IMR-90 (cell line): ENCODE measurements at places on chromosomes 7 and 10. TPM values are rescaled to one million over a fixed set of nuclear protein-coding genes. Genes with fewer than 3 reads are reported as not detected.

DNA sequence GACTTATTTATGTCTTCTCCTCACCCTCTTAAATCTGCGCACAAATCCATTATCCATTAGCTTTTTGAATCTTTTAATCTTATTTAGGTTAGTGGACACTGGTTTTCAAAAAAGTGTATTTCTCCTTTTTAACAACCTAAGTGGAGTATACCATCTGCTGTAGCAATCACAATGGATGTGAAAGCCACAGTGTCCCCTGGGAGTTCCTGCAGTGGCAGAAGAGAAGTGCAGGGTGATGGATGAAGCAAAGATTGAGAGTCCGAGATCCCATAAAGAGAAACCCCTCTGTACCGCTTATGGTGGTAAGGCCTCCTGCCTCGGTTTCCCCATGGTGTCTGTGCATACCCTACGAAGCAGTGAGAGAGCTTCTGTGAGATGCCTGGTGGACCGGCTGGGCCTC, 236.4 kb downstream of the COBL start:
- DNase-seq: no peak

The PRKAR2B gene
- 2.5 and 3.1 TPM in 2 replicates for polyA plus RNA-seq

DNA sequence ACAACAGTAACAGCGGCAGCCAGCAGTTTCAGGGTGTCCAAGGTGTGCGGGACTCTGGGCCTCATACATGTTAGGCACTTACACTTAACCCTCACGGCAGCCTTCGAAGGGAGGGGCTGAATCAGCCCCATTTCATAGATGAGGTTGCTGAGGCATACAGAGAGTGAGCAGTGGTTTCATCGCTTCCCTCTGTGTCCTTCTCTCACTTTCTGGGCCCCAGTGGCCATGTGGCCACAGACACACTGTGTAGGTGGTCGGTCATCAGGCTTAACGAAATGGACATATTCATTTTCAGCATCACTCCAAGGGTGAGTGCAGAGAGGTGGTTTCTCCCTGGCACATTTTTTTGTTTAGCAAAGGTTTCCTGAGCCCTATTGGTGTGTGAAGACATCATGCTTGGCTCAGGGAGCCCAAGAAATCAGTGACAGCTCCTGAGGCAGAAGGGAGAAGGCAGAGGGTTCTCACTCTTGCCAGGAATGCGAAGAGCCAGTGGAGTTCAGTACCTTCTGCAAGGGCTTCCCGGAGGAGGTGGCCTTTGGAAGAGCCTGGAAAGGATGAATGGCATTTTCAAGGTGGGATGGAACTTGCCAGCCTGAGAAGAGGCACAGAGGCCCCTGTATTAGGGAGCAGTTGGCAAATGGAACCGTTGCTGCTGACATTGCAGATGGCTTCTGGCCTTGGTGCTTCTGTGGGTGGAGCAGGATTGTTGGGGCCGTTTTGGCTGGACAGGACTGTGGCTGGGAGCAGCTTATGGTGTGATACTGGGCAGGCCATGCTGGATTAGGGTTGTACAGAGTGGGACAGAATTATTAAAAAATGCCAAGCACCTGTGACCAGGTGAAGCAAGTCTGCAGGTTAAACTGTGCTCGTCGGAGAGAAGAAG, 61.7 kb upstream of the PPIF start:
- no peak for DNase-seq

The ZNF789 gene
- 7.4 and 8.9 TPM in 2 replicates for polyA plus RNA-seq

DNA sequence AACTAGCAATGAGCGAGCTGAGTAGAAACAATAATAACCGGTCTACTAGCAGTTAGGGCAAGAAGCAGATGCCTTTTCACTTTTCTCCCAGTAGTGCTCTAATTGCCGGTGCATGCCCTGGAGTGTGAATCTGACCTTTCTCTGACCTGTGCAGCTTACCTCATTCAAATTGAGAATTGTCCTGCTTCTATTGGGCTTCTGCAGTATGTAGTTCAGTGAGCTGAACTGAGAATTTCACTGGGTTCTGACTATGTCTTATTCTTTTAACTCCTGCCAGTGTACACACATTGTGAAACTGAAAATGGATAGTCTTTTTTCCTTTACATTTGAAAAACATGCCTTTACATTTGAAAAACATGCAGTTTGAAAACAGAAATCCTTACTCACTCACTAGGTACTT, 157.9 kb upstream of the GRM3 start:
- DNase-seq: no peak

- DNase-seq: peak; percentile 99
Observed at GRCh38 chr7:93011351-93012294, 106.2 kb downstream of the SAMD9 start.

The CYP26A1 gene
- 0.15 TPM in 1 of 2 replicates, not detected in the other for polyA plus RNA-seq

DNA sequence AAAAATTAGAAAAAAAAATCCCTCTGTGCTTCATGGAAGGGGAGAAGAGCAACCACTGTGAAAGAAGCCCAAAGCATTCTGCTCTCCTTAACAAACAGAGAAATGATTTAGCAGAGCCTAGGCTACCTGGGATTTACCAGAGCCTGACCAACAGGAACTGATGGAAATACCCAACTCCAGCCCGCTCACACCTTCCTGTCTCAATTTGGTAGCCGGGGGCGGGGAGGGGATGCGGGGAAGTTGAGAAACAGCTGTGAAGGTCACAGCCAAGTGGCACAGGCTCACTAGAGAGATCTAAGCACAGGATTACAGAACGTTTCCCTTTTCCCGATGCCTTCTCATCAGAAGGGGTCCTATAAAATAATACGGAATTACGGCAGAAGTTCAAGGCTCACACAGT, 17.6 kb downstream of the RSU1 start:
- DNase-seq: no peak

GRCh38 chr10:124265776-124266467, 152.8 kb downstream of the OAT start:
- no peak for DNase-seq

The RTKN2 gene
- 0.63 and 0.75 TPM in 2 replicates for polyA plus RNA-seq

The NACAD gene
- polyA plus RNA-seq: 2.2 and 2.3 TPM in 2 replicates

DNA sequence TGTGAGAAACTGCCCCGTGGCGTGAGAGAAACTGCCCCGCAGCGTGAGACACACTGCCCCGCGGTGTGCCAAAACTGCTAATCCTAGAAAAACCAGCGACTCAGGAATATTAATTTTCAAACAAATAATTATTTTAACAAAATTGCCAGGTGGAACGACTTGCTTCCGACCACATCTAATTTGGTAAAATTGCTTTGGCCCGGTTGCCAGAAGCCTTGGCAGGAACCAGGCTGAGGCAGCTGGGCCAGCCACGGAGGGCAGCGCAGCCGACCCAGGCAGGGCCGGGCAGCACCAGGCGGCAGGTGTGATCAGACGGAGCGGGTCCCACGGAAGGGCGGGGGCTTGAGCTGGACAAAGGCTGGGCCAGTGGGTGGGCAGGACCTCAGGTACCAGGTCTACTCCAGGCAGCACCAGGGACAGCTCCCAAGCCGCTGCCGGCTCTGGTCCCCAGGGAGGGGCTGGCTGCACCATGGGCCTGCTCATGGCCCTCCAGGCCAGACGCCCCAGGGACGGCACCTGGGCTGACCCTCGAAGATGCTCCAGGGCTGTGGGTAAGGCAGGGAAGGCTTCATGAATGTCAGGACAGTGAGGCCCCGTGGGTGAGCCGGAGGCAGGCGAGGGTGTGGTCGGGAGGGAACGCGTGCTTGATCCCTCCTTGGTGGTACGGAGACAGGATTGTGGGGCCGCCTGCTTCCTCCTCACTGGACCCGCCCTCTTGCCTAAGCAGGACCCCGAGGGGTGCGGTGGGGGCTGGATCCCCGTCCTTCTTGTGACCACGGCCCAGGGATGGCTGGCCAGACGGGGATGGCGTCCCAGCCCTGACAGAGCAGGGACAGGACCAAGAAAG, 7.7 kb upstream of the ADGRA1 start:
- no peak for DNase-seq

DNA sequence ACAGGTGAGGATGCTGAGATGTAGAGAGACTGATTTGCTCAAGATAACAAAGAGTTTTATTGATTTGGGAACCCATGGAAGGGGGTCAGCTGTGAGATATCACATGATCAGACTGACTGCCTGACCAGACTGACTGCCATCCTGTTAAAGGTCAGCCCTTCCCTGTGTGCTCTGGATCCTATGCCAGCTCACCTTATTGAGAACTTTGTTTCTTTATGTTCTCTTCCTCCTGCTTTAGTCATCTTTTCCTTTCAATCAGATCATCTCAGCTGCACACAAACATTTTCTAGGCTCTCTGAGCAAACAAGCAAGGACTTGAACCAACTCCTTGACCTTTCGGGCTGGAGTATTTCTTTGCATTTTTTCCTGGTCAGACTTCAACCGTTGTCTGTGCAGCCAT, 50.0 kb upstream of the MTPN start:
- DNase-seq: no peak

DNA sequence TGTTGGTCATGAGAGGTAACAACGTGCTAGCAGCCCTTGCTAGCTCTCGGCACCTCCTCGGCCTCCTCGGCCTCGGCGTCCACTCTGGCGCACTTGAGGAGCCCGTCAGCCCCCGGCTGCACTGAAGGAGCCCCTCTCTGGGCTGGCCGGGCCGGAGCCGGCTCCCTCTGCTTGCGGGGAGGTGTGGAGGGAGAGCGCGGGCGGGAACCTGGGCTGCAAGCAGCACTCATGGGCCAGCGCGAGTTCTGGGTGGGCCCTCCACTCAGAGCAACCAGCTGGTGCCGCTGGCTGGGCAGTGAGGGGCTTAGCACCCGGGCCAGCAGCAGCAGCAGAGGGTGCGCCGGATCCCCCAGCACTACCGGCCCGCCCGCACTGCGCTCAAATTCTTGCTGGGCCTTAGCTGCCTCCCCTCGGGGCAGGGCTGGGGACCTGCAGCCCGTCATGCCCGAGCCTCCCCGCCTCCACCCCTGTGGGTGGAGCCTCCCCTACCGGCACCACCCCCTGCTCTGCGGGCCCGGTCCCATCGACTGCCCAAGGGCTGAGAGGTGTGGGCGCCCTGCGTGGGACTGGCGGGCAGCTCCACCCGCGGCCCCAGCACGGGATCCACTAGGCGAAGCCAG, 96.1 kb downstream of the PAXIP1 start:
- DNase-seq: no peak

The OR2A12 gene
- polyA plus RNA-seq: not detected in 2 replicates

- DNase-seq: peak; percentile 45
Observed at GRCh38 chr7:31443457-31443856, 70.4 kb upstream of the ITPRID1 start.

The NUPR2 gene
- not detected in 2 replicates for polyA plus RNA-seq

DNA sequence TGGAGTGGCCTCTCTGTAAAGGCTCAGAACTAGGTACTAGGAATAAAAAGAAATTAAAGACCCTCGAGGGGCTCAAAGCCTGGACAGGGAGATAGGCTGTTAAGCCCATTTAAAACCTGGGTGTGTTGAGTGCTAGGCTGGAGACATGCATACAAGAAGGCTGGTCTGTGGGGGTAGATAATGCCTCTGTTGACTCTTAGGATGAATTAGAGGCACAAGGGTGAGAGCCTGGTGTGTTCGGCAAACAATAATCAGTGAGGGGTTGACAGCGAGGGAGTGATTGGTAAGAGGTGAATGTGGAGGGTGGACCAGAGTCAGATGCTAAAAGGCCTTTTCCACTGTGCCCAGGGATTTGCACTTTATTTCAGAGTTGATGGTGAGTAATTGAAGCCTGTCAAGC, 12.7 kb downstream of the GSTO2 start:
- no peak for DNase-seq

- DNase-seq: no peak
Observed at GRCh38 chr7:99791667-99792369, 7.8 kb upstream of the CYP3A4 start.

The PRRT4 gene
- polyA plus RNA-seq: not detected in 2 replicates

- DNase-seq: peak; percentile 65
Observed at GRCh38 chr7:36015733-36016132, 137.3 kb upstream of the EEPD1 start.

DNA sequence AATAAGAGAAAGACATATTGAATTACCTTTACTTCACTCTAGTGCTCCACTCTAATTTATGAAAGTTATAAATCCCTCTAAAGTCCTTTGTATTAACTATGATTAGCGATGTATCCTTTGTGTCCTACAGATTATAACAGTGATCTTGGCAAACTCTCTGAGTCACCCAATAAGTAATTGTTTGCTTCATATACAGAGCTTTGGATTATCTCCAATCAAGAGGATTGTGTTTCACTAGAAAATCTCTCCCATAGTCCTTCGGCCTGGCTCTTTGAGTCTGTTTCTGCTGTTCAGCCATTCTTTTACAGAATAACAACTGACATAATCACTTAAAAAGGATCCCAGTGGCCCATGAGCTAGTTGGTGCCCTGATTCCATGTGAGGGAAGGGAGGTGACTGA, 9.5 kb downstream of the LMOD2 start:
- peak; percentile 16 for DNase-seq
